Activated B cell treated with CpG ODN at 0.5 μM for 24 hours (primary cell): ENCODE measurements at places on chromosomes 7 and 10. TPM values are rescaled to one million over a fixed set of nuclear protein-coding genes. Genes with fewer than 3 reads are reported as not detected.

DNA sequence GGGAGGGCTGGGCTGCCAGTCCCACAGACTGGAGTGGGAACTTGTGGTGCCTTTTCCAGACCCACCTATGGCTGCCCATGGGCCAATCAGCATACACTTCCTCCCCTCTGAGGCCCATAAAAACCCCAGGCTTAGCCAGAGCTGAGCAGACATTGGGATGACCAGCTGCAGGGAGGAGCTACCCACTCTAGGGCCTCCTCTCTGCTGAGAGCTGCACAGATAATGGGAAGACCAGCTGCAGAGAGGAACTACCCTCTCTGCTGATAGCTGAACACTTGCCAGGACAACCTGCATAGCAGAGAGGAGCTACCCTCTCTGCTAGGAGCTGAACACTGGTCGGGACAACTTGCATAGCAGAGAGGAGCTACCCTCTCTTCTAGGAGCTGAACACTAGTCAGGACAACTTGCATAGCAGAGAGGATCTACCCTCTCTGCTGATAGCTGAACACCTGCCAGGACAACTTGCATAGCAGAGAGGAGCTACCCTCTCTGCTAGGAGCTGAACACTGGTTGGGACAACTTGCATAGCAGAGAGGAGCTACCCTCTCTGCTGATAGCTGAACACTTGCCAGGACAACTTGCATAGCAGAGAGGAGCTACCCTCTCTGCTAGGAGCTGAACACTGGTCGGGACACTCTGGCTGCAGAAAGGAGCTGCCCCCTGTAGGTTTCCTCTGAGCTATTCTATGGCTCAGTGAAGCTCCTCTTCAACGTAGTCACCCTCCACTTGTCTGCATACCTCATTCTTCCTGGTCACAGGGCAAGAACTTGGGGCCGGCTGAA lies 88.3 kb upstream of the CACUL1 start:
- H3K27me3 ChIP-seq, result peaks cover 7% of the 10 kb centered on the region
- no peak overlapping the region for H3K27ac ChIP-seq
- no peaks in the 10 kb centered on the region for H3K4me1 ChIP-seq
- no peak for DNase-seq
- H3K36me3 ChIP-seq, result no peaks in the 10 kb centered on the region

Gene HTR5A
- total RNA-seq, result not detected in 2 replicates

DNA sequence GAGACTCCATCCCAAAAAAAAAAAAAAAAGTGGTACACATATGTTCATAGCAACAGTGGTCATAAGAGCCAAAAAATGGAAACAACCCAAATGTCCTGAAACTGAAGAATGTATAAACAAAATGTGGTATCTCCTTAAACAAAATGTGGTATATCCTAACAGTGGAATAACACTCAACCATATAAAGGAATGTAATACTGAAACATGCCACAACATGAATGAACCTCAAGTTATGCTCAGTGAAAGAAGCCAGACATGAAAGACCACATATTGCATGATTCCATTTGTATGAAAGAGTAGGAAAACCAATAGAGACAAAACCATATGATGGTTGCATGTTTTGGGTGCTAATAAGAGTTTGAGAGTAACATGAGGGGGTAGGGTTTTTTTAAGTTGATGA lies 3.1 kb downstream of the GJC3 start:
- peaks cover 48% of the 10 kb centered on the region for H3K27me3 ChIP-seq
- peaks cover 8% of the 10 kb centered on the region for H3K4me1 ChIP-seq
- no peak for DNase-seq
- peaks cover 7% of the 10 kb centered on the region for H3K36me3 ChIP-seq

Gene CYP2C19
- not detected in 2 replicates for total RNA-seq

DNA sequence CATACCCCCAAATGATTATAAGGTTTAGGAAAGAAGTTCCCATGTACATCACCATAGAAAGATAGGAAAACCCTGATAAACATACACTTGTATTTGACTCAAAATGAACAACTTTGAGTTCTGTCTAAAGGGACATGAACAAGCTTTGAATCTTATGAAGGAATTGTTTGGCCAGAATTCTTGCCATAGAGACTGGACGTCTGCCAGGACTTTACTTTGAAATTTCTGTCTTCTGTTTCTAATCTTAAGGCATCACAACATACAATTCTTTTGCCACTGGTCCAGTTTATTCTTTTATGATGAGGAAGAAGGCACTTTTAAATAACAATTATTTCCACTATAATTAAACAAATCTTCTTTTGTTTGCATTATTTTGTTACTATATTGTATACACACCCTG lies 26.2 kb upstream of the CYP26C1 start:
- no peak for DNase-seq
- no peaks in the 10 kb centered on the region for H3K27me3 ChIP-seq
- no peak overlapping the region for H3K27ac ChIP-seq
- no peak overlapping the region for H3K4me3 ChIP-seq
- H3K36me3 ChIP-seq, result peaks cover 8% of the 10 kb centered on the region

- DNase-seq, result no peak
- H3K27ac ChIP-seq, result no peak overlapping the region
- H3K36me3 ChIP-seq, result no peaks in the 10 kb centered on the region
- peaks cover 2% of the 10 kb centered on the region for H3K27me3 ChIP-seq
- H3K4me1 ChIP-seq, result no peaks in the 10 kb centered on the region
- H3K4me3 ChIP-seq, result no peak overlapping the region
Observed at GRCh38 chr10:33161550-33162247, 172.8 kb downstream of the NRP1 start.

DNA sequence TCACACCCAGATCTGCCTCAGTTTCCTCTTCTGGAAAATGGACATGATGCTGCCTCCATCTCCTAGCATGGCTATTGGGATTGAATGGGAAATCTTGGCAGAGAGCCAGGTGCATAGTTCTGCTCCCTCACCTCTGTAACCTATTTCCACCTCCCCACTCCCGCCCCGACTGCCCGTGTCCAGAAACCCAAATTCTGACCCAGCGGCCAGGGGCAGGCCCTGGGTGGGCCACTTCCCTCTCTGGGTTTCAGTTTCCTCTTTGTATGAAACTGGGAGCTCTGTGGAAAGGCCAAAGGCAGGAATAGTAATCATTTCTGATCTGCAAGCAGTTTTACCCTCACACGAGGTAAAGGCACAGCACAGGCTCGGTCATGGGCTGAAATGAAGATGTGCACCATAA lies 74.1 kb upstream of the DUSP5 start:
- H3K27me3 ChIP-seq, result peaks cover 11% of the 10 kb centered on the region
- no peak overlapping the region for H3K4me3 ChIP-seq
- no peak overlapping the region for H3K27ac ChIP-seq
- peaks cover 57% of the 10 kb centered on the region for H3K4me1 ChIP-seq
- H3K36me3 ChIP-seq, result no peaks in the 10 kb centered on the region
- DNase-seq, result no peak

Gene MBL2
- not detected in 2 replicates for total RNA-seq

DNA sequence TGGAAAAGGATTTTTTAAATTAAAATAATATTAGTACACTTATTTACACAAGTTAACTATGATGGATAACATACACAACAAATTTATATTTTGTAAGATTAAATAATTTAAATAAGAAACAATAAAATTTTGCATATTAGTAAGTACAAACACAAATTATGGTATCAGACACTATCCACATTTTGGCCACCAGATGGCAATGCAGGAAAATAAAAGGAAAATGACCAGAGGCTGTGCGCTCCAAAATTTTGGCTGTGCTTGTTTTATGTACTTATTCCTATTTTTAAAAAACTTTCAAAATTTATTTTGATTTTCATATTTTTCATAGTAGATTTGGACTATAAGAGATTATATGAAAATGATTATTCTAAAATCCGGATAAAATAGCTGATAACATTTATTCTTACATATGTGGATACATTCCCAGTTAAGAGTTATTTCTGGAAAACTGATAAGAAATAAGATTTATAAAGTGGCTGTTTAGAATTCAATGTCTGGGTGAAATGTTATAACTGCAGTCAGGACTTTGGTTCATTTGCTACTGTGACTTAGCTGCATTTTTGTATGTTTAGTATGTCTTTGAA lies 274.7 kb upstream of the HGF start:
- H3K4me3 ChIP-seq, result no peak overlapping the region
- H3K36me3 ChIP-seq, result no peaks in the 10 kb centered on the region
- H3K4me1 ChIP-seq, result no peaks in the 10 kb centered on the region
- DNase-seq, result no peak
- H3K27ac ChIP-seq, result no peak overlapping the region
- no peaks in the 10 kb centered on the region for H3K27me3 ChIP-seq

Gene KIFBP
- total RNA-seq, result 6.5 and 7.7 TPM in 2 replicates

DNA sequence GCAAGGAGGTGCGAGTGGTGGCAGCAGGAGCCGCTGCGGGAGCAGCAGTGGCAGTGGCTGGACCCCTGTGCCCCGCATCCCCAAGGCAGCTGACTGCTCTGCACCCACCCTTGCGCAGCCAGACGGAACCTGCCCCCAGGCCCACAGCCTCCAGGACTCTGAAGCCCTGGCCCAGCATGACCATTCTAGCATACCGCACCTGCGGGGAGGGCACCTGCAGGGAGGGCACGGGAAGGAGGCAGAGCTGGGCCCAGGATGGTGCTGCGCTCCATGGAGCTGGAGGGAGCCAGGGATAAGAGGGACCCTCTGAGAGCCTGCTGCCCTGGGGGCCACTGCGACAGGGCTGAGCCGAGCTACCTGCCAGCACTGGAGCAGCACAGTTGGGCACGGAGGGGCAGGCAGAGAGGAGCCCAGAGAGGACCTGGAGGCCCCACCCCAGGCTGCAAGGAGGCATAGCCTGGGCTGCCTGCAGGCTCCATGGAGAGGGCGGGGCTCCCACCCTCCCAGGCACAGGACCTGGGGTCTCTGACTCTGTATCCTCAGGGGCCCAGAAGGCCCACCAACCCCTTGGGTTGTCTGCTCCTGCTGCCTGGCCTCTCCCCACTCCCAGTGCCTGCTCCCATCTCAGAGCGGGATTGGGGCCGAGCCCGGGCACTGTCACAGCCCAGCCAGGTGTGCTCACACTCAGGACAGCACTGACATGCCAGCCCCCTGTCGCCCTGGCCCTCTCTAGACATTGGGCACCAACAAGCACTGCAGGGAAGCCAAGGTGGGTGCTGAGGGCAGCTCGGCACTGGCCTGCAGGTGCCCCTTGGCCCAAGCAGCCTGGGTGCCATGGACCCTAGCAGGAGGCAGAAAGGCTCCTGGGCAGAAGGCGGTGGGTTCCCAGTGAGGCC lies 87.6 kb downstream of the HTR7 start:
- no peak overlapping the region for H3K27ac ChIP-seq
- DNase-seq, result no peak
- H3K4me3 ChIP-seq, result no peak overlapping the region
- peaks cover 7% of the 10 kb centered on the region for H3K27me3 ChIP-seq
